HEK293T (cell line): ENCODE measurements at places on chromosomes 5 and 9.

DNA sequence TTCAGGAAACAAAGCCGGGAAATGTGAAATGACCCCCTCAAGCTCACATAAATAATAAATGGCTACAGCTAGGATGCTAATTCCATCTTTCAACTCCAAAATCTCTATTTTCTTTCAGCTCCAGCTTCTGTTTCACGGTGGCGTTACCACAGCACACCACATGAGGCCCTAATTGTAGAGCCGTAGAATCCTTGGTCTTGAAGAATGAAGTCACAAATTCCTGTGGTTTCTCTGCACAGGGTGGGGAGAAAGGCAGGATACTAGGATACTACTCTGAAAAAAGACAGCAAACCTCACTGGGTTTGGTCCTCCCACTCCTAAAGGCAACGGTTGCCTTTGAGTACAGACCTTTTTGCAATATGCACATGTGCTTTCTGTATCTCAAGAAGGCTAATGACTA, 13.9 kb upstream of the RARS1 start:
- no peak for DNase-seq

GRCh38 chr5:57219386-57219785, 45.5 kb downstream of the GPBP1 start:
- no peak for DNase-seq

GRCh38 chr5:76400466-76400865, 2.6 kb upstream of the IQGAP2 start:
- DNase-seq = no peak

DNA sequence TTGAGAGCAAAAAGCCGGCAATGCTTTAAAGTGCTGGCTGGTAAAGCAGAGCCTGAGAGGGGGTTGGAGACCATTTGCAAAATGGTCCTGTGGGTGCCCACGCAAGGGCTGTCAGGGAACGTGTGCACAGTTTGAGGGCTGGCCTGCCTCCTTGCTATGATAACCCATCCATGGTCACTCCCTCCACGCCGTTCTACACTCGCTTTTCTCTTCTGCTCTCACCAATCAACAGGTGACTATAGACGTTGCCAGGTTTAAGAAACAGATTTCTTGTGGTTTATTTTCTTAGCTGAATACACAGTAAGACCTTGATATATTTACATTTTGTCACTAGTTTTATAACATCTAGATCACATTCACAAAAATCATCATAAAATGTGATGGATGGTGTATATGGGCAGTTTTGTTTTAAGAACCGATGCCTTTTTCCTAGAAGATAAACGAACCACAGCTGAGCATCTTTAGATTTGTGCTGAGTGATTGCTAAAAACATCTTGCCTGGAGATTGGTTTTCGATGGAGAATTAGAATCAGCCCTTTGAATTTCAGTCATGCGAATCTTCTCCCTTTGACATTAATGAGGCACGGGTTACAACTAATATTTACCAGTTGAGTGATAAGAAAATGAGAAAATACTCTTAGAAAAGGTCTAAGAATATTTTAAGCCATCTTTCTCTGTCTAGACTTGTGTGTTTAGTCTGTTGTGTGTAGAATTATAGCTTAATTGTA, 13.9 kb downstream of the MAP1B start:
- DNase-seq = no peak

DNA sequence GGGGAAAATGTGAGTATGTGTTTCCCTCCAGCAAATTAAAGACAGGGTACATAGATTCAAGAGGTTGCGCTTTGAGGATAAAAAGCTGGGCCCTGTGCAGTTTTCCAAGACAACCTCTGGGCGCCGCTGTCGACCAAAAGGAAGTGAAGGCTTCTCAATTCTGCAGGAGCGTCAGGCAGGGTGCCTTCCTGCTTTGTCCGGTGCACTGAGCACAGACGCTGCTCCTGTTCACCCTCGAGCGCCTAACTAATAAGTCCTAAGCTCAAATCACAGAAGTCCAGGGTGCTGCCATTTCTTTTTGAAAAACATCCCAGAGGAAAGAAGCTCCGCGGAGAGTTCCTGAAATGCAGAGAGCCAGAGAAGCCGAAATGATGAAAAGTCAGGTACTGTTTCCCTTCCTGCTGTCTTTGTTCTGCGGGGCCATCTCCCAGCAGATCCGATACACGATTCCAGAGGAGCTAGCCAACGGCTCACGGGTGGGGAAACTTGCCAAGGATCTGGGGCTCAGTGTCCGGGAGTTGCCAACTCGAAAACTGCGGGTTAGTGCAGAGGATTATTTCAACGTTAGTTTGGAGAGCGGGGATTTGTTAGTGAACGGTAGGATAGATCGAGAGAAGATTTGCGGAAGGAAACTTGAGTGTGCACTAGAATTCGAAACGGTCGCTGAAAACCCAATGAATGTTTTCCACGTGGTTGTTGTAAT, at the start of gene PCDHGB1:
TSS of gene PCDHGB1 (plus strand) at position 183 of the 703 bp plus-strand sequence. CDS start at position 345, 162 bp downstream.
- peak; percentile 51 for DNase-seq
